ENCODE measurements at places on chromosomes 12 and 14. TPM values are rescaled to one million over a fixed set of nuclear protein-coding genes. Genes with fewer than 3 reads are reported as not detected.
A peak's percentile ranks its signal among the peaks of the same experiment; 100 is the strongest.

DNA sequence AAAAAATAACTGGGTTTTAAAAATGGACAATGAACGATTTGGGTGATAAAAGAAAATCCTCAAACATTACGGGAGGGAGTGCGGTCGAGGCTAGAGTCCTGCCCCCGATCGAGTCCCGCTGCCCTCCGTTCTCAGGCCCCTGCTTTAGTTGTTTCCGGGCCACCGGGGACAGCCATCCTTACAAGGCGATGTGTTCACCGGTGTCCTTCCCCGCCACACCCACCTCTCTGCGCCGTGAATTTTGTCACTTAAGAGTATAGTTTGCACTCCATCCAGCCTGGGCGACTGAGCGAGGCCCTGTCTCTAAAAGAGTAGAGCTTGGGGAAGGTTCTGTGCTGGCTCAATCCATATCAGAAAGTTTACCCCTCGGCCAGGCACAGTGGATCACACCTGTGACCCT lies 2.9 kb downstream of the ULK1 start:
- no peaks in the 10 kb centered on the region for H3K4me1 ChIP-seq
- H3K36me3 ChIP-seq: peaks cover 16% of the 10 kb centered on the region
- H3K27ac ChIP-seq: no peak overlapping the region
- no peak for DNase-seq
- no peaks in the 10 kb centered on the region for H3K27me3 ChIP-seq

Gene LRCOL1
- not detected for total RNA-seq

GRCh38 chr12:31578632-31579031 lies 12.3 kb downstream of the DENND5B start:
- DNase-seq: no peak
- no peak overlapping the region for H3K27ac ChIP-seq
- no peak overlapping the region for H3K4me3 ChIP-seq

- no peak overlapping the region for H3K27ac ChIP-seq
- H3K4me3 ChIP-seq: peak overlapping the region; percentile 94
- H3K4me1 ChIP-seq: peaks cover 4% of the 10 kb centered on the region
- no peak for DNase-seq
- H3K27me3 ChIP-seq: no peaks in the 10 kb centered on the region
Observed at GRCh38 chr12:113221997-113222729, 899 bp downstream of the TPCN1 start.

DNA sequence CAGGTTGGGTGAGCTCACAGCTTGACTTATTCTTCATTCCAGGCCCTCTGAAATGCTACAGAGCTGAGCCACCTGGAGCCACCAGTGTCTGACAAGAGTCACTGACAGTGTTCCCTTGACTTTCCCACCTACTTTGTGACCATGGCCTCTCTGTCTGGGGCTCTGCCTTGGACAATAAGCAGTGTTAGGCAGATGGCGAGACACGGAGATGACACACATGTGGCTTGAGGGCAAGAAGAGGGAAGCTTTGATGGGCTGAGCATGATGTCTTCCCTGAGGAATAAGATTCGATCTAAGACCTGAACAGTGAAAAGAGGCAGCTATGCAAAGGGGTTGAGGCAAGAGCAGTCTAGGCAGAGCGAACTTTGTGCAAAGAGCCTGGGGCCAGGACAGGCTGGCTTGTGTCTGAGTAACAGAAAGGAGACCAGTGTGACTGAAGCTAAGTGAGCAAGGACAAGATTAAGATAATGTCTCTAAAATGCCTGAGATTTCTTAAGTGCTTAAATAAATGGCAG lies 105.5 kb downstream of the NUAK1 start:
- peaks cover 4% of the 10 kb centered on the region for H3K4me1 ChIP-seq
- H3K27me3 ChIP-seq: no peaks in the 10 kb centered on the region
- no peaks in the 10 kb centered on the region for H3K36me3 ChIP-seq
- DNase-seq: no peak
- H3K27ac ChIP-seq: no peak overlapping the region

DNA sequence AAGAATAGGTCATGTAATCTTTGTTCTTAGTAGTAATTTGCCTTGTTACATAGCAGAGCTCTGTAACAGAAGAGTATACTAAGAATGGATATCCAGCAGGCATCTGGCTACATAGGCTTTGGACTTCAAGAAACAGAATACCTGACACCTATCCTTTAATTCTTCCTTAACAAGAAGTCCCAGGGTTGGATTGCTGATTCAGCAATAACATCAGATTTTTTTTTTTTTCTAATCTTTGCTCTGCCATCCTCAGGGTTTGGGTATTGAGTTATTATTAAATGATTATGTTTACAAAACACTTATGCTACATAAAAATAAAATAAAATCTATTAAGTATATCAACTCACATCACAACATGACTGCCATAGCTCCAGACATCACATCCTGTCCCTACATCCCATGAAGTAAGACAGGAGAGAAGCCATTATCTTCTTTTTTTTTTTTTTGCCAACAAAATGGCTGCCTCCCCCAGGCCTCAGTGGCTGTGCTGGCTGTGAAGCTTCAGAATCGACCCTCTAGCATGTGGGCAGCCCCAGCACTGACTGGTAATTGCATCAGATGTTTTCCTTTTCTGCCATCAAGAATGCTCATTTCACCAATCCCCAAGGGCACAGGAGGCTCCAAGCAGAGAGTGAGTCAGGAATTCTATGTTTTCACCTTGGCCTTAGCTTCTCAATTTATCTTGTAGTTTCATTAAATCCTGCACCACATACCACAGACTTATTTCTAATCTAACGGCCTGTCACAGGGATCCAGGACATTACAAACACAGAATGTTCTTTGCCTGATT lies 186.2 kb downstream of the DICER1 start:
- H3K27ac ChIP-seq: no peak overlapping the region
- DNase-seq: no peak
- no peak overlapping the region for H3K4me3 ChIP-seq
- no peaks in the 10 kb centered on the region for H3K36me3 ChIP-seq

- peak overlapping the region; percentile 6 for H3K27ac ChIP-seq
- H3K4me3 ChIP-seq: no peak overlapping the region
- H3K4me1 ChIP-seq: no peaks in the 10 kb centered on the region
- H3K36me3 ChIP-seq: peaks cover 2% of the 10 kb centered on the region
Observed at GRCh38 chr12:21500786-21501257, 613 bp downstream of the RECQL start.

DNA sequence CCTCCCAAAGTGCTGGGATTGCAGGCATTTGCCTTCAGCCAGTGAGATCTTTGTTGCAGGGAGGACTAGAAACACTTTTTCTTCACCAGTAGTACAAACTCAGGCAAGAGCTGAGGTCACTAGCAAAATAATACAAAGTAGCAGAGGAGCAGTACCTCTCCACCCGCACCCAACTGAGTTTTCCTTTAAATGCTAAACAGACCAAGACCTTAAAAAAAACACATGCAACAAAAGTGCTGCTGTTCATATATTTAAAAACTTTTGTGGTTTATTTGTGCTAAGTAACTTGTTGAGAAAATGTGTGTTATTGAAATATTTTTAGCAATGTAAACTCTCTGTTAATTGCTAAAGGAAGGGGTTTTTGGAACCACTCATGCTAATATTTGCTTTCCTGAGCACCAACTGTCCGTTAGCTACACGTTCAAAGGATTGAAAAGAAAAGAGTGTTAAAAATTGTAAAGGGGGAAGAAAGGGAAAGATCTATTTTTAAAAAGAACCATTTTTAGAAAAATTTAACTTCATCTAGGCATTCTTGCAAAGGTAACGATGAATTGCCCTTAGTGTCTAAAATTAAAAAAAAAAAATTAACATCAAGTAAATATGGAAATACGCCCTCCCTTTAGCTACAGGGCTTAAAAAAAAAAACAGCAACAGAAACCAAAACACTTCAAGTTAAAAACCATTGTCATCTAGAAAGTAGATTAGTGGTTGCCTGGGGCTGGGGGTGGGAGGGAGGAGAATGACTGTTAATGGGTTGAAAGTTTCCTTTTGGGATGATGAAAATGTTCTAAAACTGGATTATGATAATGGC lies 114.0 kb upstream of the KRAS start:
- no peak overlapping the region for H3K4me3 ChIP-seq
- DNase-seq: no peak
- H3K36me3 ChIP-seq: no peaks in the 10 kb centered on the region
